ENCODE measurements at places on chromosomes 4 and X.

- no peak for DNase-seq
These were observed 130.0 kb downstream of the FHIP1A start for GRCh38 chr4:151538963-151539362.

GRCh38 chr4:183297675-183298074, 22.4 kb downstream of the CLDN22 start:
- no peak for DNase-seq

- no peak for DNase-seq
These were observed 35.8 kb downstream of the LRP2BP start for GRCh38 chr4:185359767-185360446.

DNA sequence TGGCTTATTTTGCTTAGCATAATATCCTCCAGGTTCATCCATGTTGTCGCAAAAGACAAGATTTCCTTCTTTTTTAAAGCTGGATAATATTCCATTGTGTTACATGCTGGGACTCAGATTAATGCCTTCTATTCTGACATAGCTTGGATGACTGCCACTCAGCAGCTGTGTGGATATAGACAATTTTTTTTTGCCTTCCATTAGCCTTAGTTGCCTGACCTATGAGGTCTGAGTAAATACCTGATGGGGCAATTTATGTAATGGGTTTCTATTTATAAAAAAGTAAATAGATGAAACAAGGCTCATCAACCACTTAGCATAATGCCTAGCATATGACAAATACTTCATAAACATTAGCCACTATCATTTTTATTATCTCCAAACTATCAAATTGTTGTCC, 515.4 kb downstream of the ZNF674 start:
- peak; percentile 86 for DNase-seq

DNA sequence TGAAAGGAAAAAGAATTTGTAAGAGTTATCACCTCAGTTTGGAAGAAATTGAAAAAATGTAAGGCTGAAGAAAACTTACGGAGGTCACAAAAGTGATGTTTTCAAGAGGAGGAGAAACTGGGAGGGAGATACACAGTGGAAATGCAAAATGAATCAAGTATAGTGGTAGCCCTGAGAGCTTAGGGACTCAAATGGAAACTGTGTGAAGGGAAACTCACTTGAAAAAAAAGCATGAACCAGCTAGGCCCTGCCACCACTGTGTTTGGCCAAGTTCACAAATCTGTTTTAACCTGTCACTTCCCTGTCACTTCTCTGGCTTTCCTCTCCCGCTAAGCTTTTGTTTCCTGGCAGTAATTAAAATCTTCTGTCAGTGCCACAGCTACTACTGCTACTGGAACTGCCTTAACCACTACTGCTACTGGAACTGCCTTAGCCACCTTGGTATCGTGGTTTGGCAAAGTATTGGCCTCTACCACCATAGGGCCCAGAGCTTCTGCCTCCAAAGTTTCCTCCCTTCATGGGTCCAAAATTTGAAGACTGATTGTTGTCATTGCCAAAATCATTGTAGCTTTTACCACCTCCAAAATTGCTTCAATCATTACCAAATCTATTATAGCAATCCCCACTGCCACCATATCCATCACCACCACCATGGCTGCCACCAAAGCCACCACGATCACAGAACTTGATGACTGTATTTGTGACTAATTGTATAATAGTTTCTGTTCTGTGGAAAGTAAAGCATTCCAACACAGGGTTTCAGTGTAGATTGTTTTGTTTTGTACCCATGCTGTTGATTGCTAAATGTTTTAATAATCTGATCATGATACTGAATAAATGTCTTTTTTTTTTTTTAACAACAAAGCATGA, 41.5 kb downstream of the SMARCA5 start:
- no peak for DNase-seq

- no peak for DNase-seq
These were observed 153.1 kb downstream of the NPNT start for GRCh38 chr4:106048250-106048971.

DNA sequence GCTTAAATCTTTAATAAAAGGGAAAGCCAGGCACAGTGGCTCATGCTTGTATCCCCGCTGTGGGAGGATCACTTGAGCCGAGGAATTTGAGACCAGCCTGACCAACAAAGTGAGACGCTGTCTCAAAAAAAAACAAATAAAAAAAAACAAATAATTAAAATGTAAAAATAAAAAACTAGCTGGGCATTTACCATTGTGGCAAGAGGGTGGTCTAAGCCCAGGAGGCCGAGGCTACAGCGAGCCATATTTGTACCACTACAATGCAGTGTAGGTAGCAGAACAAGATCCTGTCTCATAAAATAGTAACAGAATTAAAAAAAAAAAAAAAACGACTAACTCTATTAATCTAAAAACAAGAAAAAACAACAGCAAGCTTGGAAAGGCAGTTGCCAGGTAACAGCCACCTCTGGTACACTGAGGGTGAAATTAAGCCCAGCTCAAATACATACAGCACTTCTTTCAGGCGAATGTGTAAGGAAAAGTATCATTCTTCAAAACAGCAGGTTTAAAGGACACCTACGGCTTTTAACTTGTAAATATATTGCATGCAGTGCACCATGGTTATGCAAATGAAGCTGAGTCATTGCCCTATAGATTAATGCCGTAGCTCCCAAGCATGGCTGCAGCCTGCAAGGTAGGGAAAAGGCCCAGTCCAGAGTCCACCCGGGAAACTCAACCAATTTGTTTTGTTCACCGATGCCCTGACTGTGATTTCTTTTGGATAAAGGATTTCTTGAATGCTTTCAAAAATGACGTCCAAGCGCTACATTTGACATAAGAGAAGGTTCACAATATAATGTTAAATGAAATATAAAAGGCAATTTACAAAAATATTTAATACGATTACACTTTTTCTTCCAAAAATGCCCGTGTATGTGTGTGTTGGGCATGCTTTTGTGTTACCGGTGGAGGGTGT, 14.5 kb upstream of the TXLNG start:
- DNase-seq: no peak
